SK-N-DZ (cell line): ENCODE measurements at places on chromosomes 1 and 21.

- no peak for DNase-seq
Measured at GRCh38 chr1:235703506-235703905, 53.9 kb upstream of the GNG4 start.

DNA sequence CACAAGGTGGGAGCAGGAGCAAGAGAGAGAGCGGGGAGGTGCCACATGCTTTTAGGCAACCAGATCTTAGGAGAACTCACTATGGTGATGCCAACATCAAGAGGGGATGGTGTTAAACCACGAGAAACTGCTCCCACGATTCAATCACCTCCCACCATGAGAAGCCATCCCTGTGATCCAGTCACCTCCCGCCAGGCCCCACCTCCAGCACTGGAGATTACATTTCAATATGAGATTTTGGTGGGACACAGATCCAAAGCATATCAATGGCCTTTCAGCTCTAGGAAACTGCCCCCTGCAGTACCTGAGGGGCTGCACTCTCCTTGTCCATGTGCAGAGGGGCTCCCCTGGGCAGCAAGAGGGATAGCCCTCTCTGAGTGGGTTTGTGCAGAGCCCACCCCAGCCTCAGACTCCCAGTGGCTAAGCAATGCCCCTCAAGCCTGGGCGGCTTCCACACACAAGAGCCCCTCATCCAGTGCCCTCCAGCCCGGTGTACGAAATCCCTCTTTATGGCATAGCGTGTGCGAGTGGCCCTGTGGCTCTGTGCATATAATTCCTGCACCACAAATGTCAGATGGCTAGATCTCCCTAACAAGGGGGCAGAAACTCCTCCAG lies 15.5 kb upstream of the PRDM16 start:
- DNase-seq = no peak

- no peak for DNase-seq
Measured at GRCh38 chr1:35319988-35320713, 51.6 kb downstream of the ZMYM4 start.

DNA sequence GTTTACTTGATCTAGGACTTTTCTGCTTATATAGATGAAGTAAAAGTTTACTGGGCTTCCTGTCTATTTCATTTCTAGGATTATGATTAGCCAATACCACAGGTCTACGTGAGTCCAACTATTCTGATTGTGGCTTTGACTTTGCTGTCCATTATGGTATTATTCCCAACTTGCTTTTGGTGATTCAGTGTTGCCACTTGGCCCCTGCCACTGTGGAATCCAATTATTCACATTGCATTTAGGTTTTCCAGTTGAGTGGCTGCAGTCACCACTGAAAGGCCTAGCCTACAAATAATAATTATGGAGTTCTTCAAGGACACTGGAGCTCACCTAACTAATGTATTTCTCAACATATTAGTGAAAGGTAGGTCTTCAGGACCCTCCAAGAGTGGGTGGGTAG lies 574.3 kb upstream of the USP24 start:
- DNase-seq = no peak

DNA sequence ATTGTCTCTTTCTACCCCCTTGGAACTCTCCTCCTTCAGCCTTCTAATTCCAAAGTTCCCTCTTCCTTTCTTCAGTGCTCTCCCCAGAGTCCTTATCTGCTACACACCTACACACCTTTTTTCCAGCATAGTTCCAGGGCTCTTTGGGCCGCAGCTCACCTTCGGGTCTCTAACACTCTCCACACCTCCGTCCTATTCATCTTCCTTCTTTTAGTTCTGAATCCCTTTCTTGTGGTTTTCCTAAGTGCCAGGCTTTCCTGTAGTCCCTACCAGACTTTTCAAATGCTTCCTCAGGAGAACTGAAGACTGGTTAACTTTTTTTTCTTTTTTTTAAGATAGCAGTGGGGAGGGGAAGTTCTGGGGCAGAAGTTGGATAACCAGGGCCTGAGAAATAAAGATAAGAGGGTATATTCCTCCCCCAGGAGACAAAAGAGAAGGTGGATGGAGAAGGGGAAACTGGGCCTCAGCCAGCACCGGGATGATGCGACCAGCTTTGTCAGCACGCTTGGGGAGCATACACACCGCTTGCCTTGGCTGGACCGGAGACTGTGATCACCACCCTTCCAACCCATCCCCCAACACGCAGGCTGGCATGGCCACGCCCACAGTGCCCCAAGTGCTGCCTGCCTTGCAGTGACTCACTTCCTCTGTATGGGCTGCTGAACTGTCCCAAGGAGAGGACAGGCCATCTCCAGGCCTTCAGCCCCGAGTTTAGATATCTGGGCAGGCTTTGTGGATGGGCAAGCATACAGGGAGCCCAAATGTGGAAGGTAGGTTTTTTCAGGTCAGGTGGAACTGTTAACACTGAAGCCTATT lies 2.5 kb upstream of the CERS2 start:
- no peak for DNase-seq

DNA sequence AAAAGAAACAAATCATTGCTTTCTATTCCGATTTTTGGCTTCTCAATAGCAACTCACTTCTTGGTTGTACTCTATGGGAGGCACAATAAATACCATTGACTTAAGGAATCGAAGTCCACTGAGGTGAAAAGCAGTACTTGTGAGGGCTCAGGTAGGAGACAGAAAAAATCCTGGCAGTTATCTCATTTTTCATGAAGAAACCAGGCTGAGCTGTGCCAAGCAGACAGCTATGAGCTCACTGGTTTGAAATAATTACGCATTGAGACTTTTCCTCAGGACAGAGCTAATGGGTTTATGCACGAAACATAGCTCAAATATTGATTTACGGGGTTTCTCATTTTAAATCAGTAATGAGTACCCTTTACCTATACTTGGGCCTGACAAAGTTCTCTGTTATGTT lies 18.5 kb downstream of the COLGALT2 start:
- no peak for DNase-seq

GRCh38 chr1:26350701-26351589 lies 3.0 kb downstream of the CRYBG2 start:
- no peak for DNase-seq

- no peak for DNase-seq
Measured at GRCh38 chr1:205570796-205571537, 60.8 kb downstream of the ELK4 start.

GRCh38 chr1:154962156-154962749 lies 671 bp upstream of the PYGO2 start:
- DNase-seq = no peak

- DNase-seq = no peak
Measured at GRCh38 chr1:177825276-177825901, 144.5 kb downstream of the SEC16B start.

- DNase-seq = no peak
Measured at GRCh38 chr21:45538381-45539045, 3.7 kb downstream of the SLC19A1 start.

DNA sequence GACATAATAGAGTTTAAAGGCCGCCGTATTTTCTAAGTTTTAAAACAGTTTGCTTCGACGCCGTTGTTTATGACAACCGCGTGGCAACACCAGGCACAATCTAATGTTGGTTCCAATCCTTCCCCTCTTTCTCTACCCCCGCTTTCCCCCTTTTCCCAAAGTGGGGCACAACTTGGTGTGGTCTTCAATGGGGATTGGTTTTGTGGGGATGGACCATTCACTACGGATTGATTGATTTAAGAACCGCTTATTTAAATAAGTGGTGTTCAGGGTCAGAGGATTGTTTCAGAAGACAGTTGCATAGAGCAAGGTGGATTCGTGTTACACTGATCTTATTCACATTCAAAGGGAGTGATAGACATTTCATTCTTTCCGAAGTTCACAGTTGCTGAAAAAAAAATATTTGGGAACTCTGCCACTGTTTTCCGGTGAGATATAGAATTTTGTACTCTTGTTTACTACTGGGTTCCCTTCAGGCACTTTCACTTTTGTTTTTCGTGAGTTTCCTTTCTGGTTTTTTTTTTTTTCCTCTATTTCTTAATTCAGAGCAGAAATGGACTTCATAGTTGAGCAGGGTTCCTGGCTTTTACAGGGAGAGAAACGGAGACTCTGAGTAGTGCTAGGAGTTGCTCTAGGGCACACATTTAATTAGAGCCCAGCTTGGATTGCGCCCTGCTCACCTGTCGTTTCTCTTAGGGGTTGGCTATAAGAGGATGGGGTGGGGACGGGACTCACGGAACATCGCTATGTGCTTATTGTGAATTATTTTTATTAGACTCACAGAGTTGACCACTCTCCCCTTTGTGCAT lies 79.6 kb upstream of the AK4 start:
- no peak for DNase-seq

GRCh38 chr1:116891396-116892079 lies 18.2 kb upstream of the PTGFRN start:
- no peak for DNase-seq

DNA sequence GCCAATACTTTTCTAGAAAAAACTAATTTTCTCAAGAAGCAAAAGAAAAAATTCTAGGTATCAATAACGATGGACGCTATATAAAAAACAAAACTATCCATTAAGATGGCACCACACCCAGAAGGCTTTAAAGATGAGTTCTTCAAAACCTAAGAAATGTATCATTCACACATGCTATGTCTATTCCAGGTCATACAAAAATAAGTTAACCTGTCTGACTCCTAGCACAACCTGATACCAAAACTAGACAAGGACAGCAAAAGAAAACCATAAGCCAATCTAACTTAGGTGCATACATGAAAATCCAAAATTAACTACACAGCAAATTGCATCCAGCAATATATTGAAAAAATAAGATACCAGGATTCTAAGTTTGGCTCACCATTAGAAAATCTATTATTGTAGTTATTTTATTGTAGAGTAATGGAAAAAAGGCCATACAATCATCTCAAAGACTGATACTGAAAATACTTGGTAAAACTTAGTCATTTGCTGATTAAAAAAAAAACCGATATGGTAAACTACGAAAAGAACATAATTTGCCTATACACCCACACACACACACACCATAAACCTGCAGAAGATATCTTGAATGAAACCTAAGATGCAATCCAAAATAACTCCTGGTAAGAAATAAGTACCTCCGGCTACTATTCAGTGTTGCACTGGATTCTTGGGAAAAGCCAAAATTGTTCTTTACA lies 55.0 kb downstream of the TRAF5 start:
- no peak for DNase-seq

- DNase-seq = no peak
Measured at GRCh38 chr1:2000432-2000831, 3.2 kb downstream of the CFAP74 start.

DNA sequence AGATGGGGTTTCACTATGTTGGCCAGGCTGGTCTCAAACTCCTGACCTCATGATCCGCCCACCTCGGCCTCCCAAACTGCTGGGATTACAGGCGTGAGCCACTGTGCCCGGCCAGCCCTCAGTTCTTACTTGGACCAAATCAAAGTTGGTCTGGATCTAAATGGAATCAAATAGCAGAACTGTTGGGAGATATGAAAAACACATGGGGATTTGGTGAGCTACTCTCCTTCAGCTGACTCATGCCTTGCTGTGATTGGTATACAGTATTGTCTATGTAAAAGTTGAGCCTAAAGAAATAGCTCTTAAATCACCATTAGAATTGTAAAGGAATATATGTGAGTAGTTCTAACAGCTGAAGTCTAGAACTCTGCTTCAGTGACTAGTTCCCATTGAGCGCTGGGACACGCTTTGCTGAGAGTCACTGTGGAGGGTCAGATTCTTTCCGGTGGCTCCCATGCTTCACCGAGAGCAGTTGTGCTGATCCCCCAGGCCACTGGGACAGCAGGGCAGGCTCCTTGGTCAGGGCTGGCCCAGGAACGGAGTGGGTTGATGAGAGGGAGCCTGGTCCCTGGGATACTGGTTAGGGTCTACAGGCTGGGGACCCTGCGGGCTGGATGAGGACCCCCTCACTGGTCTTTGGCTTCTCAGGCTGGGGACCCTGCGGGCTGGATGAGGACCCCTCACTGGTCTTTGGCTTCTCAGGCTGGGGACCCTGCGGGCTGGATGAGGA lies 14.0 kb downstream of the PKNOX1 start:
- no peak for DNase-seq

DNA sequence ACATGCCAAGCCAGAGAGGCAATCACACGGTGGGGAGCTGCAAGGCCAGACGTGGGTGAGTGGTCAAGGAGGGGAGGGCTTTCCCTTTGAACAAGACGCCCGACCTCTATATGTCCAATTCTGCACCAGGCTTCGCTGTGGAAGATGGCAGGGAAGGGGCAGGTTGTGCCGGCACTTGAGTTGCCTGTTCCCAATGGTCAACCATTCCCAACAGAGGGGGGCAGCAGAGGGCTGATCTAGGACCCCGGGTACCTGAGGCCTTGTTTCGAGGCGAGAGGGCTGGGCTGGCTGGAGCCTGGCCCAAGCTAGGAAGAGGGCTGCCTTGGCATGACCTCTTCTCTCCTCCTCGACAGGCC lies 64.9 kb downstream of the TMEM53 start:
- DNase-seq = peak; percentile 48

GRCh38 chr1:17212487-17213121 lies 7.7 kb downstream of the PADI1 start:
- DNase-seq = peak; percentile 3
